ENCODE measurements at places on chromosomes 12 and 14.

GRCh38 chr12:83470749-83471148, 784.0 kb downstream of the TMTC2 start:
- DNase-seq: no peak

GRCh38 chr12:25503666-25504065, 49.4 kb downstream of the LMNTD1 start:
- no peak for DNase-seq

DNA sequence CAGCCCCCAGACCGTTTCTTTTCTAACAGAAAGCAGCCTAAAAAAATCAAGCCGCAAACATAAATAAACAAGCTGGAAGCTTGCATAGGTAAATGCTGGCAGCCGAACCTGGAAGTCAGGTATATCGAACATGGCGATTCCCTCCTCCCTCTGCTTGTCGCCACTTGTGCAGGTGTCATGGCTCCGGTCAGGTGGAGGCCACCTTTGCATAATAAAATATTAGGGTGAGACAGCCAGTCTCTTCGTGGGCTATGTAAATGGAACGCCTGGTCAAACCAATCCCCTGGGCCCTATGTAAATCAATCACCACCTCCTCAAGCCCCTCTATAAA, 223.9 kb upstream of the DAAM1 start:
- no peak for DNase-seq

GRCh38 chr12:19846574-19846973, 407.3 kb downstream of the AEBP2 start:
- DNase-seq: no peak

DNA sequence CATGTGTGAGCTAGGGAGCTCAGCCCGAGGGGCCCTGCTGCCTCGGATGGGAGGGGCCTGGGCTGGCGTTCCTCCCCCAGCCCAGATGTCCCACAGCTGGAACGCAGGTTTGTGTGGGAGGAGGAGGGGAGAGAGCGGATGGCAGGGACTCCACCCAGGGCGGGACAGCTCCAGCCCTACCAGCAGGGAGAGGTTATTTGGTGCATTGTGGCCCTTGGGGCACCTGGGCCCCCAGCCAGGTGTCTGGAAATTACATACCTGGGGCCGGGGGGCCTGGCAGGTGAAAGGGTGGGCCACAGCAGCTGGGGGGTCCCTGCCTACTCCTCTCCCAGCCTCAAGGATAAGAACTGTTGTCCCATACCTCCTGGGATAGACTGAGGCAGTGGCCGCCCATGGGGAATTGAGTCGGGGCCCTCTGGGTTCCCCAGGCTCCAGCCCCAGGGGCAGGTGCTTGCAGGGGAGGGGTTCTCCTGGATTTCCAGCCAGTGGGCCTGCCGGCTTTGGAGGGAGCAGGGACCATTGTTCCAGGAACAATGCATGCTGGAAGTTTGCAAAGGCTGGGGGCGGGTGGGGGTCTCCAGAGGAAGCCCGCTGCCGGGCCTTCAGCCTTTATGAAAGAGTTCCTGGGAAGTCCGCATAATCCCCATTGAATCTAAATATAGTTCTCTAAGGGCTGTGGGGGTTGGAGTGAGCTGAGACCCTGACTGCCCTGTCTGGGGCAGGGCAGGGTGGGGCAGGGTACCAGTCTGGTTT, 1.2 kb downstream of the KIF26A start:
- DNase-seq: peak; percentile 46

DNA sequence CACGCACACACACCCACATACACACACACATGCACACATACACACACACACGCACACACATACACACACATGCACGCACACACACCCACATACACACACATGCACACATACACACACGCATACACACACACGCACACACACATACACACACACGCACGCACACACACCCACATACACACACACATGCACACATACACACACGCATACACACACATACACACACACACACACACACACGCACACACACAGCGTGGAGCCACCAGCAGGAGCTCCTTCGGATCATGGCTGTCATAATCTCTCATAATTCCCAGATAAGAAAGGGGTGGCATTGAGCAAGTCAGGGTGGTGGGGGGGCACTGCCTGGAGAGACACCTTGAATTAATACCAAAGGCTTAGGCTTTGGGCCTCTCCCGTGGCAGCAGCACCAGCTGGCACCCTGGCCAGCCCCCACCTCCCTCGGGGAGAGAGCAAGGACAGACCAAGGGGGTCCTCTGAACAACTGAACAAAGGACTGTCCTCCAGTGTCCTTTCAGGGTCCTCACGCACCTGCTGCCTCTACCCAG, 21.9 kb downstream of the ANO2 start:
- no peak for DNase-seq

- DNase-seq: no peak
Observed at GRCh38 chr14:37864128-37864527, 268.7 kb downstream of the TTC6 start.
